NCI-H69 (cell line): ENCODE measurements at places on chromosomes 5 and 9.

GRCh38 chr5:100472091-100472490, 63.1 kb upstream of the FAM174A start:
- no peak for DNase-seq

GRCh38 chr5:120241400-120241799, 222.7 kb upstream of the PRR16 start:
- DNase-seq = no peak

DNA sequence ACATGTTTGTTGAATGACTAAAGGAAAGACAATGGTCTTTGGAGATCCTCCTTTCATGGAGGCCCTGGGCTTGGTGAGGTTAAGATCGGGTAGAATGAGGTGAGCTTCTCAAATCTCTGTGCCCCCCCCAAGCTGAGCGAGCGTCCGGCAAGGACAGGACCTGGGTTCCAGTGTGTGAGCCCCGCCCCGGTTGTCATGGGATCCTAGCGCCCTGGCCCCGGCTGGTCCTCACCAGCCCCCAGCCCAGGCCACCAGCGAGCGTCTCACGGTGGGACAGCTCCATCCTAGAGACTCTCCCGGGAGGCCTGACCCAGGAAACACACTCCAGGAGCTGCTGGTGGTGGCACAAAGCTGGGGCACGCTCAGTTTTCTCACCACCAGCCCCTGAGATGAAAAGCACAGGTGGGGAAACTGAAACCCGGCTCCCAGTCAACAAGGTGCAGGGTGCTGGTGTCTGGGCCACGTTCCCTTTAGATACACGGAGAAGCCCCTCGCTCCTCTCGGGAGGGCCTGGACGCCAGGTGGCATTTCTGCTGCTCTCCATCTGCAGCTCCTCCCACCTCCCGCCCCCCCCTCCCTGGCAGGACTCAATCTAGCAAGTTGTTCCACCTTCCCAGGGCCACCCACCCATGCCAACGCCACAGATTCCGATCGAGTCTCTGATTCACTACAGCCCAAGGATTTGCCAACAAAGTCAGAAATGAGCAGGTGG, 131.3 kb upstream of the PPP1R26 start:
- DNase-seq = no peak

DNA sequence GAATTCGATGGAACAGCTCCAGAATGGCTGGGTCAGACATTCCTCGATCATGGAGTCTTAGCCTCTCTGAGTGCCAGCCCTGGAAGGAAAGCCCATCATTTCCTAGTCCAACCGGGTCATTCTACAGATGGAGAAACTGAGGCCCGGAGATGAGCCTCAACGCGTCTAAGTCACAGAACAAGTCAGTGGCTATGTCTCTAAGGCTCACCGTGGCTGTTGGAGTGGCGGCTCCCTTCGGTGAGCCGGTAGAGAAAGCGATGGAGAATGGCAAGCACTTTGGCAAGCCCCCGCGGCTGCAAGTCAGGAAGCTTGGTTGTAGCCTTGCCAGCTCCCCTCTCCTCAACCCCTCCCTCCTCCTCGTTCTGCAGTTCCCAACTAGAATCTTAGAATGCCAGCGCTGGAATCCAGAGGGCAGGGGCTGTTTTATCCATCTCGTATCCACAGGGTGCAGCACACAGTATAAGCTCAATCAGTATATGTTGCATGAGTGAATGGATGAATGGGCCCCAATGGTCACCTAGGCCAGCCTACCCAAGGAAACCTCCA, 438 bp upstream of the ARSI start:
- no peak for DNase-seq

GRCh38 chr5:172572440-172572839, 68.6 kb upstream of the NEURL1B start:
- DNase-seq = no peak

DNA sequence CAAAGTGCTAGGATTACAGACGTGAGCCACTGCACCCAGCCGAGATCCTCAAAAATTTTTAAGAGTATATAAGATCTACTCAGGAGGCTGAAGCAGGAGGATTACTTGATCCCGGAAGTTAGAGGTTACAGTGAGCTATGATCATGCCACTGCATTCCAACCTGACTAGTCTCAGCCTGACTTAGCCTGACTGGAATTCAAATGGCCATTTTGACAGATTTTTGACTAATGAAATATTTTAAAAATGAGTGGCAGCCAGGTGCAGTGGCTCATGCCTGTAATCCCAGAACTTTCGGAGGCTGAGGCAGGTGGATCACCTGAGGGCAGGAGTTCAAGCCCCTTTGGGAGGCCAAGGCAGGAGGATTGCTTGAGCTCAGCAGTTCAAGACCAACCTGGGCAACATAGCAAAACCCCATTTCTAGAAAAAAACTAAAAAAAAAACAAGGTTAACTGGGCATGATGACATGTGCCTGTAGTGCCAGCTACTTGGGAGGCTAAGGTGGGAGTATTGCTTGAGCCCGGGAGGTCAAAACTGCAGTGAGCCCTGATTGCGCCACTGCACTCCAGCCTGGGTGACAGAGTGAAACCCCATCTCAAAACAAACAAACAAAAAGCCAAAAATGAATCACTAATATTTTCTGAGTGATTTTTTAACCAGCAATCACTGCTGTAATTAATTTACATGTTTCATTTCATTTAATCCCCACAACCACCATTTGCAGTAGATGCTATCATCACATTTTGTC, 16.6 kb downstream of the ATOX1 start:
- DNase-seq = no peak

GRCh38 chr5:79471556-79471955, 42.4 kb downstream of the HOMER1 start:
- no peak for DNase-seq

- peak; percentile 11 for DNase-seq
Measured at GRCh38 chr9:79224672-79225433, 346.9 kb upstream of the TLE4 start.

- peak; percentile 75 for DNase-seq
Measured at GRCh38 chr9:21434202-21435014, 5.8 kb upstream of the IFNA1 start.

DNA sequence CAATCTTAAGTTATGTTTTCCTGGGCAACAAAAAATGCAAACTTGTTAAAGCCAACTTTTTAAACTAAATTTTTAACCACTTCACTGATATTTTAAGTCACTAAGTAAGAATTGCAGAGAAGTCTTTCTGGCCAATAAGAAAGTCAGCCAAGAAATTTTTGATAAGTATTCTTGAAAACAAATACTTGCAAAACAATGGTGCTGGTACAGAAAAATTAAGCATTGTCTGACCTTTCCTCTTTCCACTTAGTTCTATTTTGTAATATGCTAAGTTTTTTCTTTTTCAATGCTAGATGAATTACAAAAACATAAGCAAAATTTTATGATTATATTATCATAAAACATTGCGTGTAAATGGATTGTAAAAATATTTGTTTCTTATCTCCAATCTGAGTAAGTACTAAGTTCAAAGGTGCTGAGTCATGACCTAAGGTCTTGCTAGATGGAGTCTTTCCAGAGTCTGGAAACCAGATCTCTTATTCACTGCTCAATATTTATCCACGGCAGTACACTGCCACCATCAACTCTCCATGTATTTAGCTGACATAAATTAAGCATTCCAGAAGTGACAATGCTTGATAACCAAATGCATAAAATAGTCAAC, 139.7 kb downstream of the MEF2C start:
- no peak for DNase-seq

- DNase-seq = no peak
Measured at GRCh38 chr9:128916204-128916603, 4.6 kb upstream of the PHYHD1 start.

GRCh38 chr5:127373858-127374491, 83.4 kb downstream of the MEGF10 start:
- peak; percentile 65 for DNase-seq

GRCh38 chr5:63831381-63831780, 130.9 kb downstream of the HTR1A start:
- no peak for DNase-seq

GRCh38 chr9:89538871-89539270, 41.0 kb upstream of the SEMA4D start:
- no peak for DNase-seq

DNA sequence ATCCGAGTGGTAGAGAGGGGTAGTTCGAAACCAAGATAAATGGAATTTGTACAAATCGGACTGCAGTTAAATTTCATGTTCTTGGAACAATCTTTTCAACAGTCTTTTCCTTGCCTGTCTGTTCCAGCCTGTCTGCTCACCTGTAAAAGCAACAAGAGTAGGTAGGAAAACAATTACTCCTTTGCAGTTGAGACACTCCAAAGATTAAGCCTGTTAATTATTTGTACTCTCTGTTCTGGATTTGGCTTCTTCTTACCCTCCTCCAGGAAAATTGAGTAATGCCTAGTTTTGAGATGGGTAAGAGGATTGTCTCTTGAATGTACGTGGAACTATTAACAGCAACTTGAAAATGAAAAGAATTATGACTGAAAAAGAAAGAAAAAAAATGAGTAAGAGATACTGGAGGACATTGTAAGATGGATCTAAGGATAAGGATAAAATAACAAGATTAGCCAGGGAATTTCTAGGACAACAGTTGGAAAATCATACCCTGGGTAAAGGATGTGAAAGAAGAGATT, 24.3 kb downstream of the SPAAR start:
- no peak for DNase-seq

GRCh38 chr5:148864113-148864841, 37.9 kb downstream of the ADRB2 start:
- DNase-seq = no peak

- no peak for DNase-seq
Measured at GRCh38 chr9:104269996-104270963, 176.2 kb downstream of the SMC2 start.

DNA sequence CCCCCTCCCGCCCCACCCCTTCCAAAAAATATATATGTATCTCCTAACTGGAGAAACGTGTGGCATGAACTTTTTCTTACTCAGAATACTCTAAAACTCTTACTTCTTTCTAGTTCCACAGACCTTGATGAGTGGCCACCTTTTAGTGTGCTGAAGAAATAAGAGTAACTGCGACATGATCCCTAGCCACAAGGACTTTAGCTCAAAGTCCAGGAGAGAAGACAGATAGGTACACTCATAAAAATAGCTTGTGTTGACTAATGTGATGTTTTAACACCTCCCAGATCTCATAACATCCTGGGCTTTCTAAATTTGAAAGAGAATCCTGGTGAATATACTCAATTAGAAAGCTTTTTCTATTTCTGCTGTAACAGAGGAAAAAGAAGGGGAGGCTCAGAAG, 1005.0 kb upstream of the DMAC1 start:
- DNase-seq = no peak

GRCh38 chr5:161846746-161847145, 1.2 kb upstream of the GABRA1 start:
- DNase-seq = no peak

- no peak for DNase-seq
Measured at GRCh38 chr5:107736638-107737037, 65.9 kb upstream of the EFNA5 start.

DNA sequence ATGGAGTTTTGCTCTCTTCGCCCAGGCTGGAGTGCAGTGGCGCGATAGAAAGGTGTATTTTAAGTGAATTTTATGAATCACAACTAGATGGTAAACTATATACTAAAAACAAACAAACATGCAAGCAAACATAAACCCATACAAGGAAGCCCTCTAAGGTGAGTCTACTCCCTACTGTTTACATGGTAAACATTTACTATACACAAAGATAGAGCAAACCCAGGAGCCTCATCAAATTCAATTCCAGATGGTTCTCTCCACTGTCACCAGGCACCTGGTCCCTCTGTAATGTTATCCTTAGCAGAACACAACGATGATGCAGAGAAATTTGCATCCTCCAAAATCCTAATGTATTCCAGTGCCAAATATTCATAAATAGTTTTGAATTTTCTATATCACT, 17.9 kb downstream of the ANKH start:
- no peak for DNase-seq

- DNase-seq = peak; percentile 76
Measured at GRCh38 chr9:96720435-96720834, 57.5 kb downstream of the ZNF510 start.

DNA sequence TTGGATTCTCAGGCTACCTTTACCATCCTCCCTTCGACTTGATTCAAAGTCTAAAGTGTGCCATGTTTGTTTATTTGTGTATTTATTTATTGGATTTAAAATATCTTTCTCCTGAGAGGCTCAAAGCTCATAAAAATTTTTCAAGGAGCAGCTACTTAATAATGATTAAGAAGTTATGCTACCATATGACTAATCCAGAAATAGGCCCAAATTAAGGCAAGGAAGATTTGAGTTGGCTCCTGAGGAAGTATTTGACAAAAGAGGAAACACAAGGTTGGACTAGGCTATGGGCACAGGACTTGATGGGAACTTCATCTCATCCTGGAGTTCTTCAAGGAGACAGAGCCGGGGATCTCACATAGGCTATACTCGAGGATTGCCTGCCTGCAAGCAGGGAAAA, 22.4 kb upstream of the PPP2CA start:
- no peak for DNase-seq

DNA sequence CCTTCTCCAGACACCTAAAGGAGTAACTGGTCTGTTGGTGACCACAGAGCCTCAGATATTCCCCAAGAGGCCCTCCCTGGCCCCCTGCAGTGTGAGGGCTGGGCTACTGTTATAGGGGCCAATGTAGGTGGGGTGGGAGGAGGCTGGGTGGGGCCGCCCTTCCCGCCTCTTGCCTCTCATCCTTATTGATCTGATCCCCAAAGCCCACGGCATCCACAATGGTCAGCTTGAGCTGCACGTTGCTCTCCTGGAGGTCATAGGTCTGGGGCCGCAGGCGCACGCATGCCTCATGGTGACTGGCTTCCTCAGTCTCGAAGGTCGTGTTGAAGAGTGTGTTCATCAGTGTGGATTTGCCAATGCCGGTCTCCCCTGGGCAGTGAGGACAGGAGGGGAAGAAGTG, 13.0 kb downstream of the SEPTIN8 start:
- no peak for DNase-seq

DNA sequence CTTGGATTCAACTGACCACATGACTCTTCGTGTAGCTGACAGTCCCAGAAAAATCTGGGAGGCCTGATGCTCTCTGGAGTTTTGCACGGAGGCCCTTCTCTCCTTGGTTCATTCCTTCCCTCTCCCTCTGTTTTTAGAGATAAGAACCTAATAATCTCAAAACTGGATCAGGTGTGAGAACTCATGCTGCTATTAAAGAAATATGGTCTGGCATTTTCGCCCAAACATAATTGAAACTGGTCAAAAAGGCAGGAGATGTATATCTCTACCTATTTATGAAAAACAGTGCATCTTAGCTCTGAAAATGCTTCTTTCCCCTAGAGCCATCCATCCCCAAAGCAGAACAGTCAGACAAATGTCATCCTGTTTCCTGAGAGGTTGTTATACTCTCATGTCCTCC, 397.5 kb downstream of the PRELID2 start:
- no peak for DNase-seq

- no peak for DNase-seq
Measured at GRCh38 chr9:127176631-127177030, 54.2 kb upstream of the ANGPTL2 start.

- DNase-seq = peak; percentile 34
Measured at GRCh38 chr9:90127923-90128322, 514.7 kb downstream of the DIRAS2 start.

GRCh38 chr5:95392593-95393182, 1.5 kb downstream of the FAM81B start:
- DNase-seq = peak; percentile 61

- DNase-seq = peak; percentile 16
Measured at GRCh38 chr9:83382421-83382820, 155.8 kb downstream of the FRMD3 start.

- peak; percentile 8 for DNase-seq
Measured at GRCh38 chr5:127993476-127993875, 90.1 kb upstream of the SLC12A2 start.
